ENCODE measurements at places on chromosomes 13 and 19.

DNA sequence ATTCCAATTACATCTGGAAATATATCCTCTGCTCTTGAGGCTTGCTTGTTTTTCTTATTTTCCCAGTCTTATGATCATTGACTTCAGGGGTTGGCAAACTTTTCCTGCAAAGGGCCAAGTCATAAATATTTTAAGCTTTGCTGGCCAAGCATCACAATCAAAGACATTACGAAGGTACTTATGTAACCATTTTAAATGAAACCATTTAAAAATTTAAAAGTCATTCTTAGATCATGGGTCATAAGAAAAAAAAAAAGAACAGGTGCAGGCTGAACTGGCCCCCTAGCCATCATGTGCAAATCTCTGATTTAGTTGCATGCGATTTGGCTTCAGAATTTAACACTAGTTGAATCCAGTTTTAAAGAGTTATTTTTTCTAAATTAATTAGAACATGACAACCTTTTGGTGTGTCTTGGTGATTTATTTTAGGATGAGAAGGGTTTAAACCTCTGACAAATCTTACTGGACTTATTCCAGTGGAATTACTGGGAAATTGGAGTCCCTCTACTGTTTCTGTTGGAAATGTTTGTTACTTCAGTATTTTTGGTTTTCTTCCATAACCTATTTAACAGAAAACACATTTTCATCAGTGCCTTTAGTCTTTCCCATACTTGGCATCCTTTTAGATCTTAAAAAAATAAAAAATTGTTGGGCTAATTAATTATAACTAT, 148.1 kb downstream of the NHLRC3 start:
- no peak overlapping the region for H3K27ac ChIP-seq
- H3K27me3 ChIP-seq = peaks cover 4% of the 10 kb centered on the region
- DNase-seq = no peak
- no peaks in the 10 kb centered on the region for H3K4me1 ChIP-seq
- H3K4me3 ChIP-seq = no peak overlapping the region
- H3K36me3 ChIP-seq = no peaks in the 10 kb centered on the region

- no peak overlapping the region for H3K27ac ChIP-seq
- DNase-seq = no peak
- no peak overlapping the region for H3K4me3 ChIP-seq
- no peaks in the 10 kb centered on the region for H3K36me3 ChIP-seq
- H3K27me3 ChIP-seq = peaks cover 7% of the 10 kb centered on the region
These were observed 15.0 kb upstream of the DHRS12 start for GRCh38 chr13:51818781-51819511.

DNA sequence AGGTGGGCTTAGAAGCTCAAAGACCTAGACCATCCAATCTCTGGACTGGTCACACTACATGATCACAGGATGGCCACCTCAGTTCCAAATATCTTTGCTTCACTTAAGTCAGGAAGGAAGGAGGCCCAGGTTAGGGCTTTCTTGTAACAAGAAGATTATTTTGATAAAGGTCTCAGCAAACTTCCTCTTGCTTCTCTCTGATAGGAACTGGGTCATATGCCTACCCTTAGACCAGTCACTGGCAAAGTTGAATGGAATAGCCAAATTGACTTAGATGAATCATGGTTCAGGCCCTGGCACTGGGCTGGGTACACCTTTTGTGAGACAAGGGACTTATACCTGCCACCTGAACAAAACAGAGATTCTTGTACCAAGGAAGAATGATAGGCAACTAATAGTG, 11.0 kb downstream of the FRY start:
- no peak overlapping the region for H3K27ac ChIP-seq
- no peaks in the 10 kb centered on the region for H3K27me3 ChIP-seq
- H3K4me3 ChIP-seq = no peak overlapping the region
- H3K36me3 ChIP-seq = peaks cover 6% of the 10 kb centered on the region
- peaks cover 7% of the 10 kb centered on the region for H3K4me1 ChIP-seq

GRCh38 chr13:100892981-100893380, 218.4 kb upstream of the TMTC4 start:
- no peak for DNase-seq
- no peak overlapping the region for H3K27ac ChIP-seq
- H3K27me3 ChIP-seq = no peaks in the 10 kb centered on the region
- H3K36me3 ChIP-seq = no peaks in the 10 kb centered on the region

DNA sequence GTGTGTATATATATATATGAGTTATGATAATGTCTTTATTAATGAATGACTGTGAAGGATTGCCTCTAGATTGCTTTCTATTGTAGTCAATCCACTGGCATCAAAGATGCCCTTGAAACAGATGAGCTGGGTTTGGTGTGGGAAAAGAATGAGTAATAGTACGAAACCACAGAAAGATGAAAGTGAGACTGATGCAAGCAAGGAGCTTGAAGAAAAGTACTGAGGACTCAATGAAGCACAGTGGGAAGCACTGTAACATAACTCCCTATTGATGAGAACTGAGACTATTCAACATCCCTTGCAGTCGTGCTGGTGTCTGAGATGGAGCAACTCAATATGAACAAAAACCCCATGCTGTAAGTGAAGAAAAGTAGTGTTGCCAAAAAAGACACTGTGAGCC, 1794.2 kb downstream of the SLITRK5 start:
- H3K27me3 ChIP-seq = no peaks in the 10 kb centered on the region
- no peaks in the 10 kb centered on the region for H3K4me1 ChIP-seq
- H3K27ac ChIP-seq = no peak overlapping the region
- no peak for DNase-seq
- H3K36me3 ChIP-seq = no peaks in the 10 kb centered on the region
- no peak overlapping the region for H3K4me3 ChIP-seq

- no peaks in the 10 kb centered on the region for H3K4me1 ChIP-seq
- no peak overlapping the region for H3K4me3 ChIP-seq
- no peak overlapping the region for H3K27ac ChIP-seq
These were observed 162.1 kb upstream of the TMTC4 start for GRCh38 chr13:100836711-100837110.

DNA sequence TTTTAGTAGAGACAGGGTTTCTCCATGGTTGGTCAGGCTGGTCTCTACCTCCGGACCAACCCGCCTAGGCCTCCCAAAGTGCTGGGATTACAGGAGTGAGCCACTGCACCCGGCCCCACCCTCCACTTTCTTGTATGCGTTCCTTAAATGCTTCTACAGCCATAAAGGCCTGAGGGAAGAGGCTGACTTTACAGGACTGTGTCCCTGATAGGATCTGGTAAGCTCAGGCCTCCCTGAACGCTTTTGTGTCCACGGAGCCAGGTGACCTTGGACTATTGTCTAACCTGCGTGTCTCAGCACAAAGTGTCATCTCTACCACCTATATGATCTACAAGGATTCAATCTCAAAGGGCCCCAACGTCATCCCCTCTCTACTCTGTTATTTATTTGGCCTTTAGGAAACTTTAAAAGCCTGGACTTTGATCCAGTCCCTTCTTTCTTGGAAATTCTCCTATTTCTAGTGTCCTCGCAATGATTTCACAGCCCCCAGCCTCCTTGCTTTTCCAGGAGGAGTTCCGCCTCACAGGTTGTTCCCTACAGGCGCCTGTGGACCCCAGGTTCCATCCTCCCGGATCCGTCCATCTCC, 701 bp downstream of the ZNF552 start:
- peak overlapping the region; percentile 95 for H3K27ac ChIP-seq
- H3K4me3 ChIP-seq = peak overlapping the region; percentile 98
- no peak for DNase-seq
- peaks cover 5% of the 10 kb centered on the region for H3K27me3 ChIP-seq
- H3K4me1 ChIP-seq = peaks cover 37% of the 10 kb centered on the region
- H3K36me3 ChIP-seq = peaks cover 7% of the 10 kb centered on the region

DNA sequence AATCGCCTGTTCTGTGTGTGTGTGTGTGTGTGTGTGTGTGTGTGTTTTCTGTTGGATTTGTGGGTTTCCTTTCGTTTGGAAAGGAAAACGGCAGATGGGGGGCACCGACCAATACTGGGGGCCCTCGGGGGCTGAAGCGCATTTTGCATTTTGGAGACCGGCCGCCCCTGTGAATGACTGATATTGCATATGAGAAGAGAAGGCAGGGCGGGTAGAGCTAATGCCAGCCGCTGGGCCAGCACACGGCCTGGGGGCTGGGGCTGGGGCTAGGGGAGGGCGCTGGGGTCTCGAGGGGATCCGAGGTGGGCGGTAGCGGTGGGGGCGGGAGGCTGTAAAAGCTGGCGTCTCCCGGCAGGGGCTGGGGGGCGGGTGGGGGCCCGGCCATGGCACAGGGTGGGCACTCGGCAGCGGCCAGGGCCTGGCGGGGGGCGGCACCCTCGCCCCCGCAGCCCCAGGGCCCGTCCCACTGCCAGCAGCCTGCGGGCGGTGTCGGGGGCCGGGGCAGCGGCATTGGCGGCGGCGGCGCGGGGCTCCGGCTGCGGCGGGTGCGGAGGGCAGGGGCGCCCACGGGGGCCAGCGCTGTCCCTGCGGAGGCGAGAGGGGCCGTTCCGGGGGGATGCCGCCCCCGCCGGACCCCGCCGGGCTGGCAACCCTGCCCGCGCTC, 11.2 kb downstream of the ANO8 start:
- H3K36me3 ChIP-seq = peaks cover 13% of the 10 kb centered on the region
- H3K4me1 ChIP-seq = peaks cover 7% of the 10 kb centered on the region
- no peak overlapping the region for H3K27ac ChIP-seq
- DNase-seq = no peak

DNA sequence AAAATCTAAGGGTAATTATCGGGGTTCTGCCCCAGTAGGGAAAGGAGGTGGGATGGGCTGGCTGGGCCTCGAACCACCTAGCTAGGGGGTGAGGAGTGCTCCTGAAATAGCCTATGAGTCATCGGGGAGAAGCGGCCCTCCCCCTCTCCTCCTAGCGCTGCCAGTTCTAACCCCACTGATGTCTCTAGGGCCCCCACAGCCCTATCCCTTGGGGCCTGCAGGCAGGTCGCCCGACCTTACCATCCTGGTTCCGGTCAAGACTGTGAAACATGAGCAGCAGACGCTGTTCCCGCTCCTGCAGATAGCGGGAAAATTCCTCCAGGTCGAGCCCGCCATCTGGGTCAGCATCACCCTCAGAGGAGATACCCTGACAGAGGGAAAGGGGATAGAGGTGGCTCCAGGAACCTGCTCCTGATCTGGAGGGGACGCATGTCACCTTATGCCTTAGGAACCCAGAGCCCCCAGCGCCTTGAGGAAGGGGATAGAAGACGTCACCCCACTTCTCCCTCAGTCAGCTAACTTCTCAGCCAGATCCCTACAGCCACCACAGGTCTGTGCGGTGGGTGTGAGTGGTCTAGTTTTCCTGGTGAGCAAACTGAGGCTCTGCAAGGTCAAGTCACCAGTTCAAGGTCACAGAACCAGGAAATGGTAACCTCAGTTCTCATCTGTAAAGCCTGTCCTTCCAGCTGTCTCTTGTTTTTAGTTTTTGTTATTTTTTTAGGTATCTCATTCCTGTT, 1.5 kb downstream of the SLC25A23 start:
- H3K27ac ChIP-seq = peak overlapping the region; percentile 64
- H3K27me3 ChIP-seq = peaks cover 10% of the 10 kb centered on the region
- peaks cover 16% of the 10 kb centered on the region for H3K36me3 ChIP-seq
- DNase-seq = no peak
- H3K4me1 ChIP-seq = peaks cover 10% of the 10 kb centered on the region

- H3K36me3 ChIP-seq = peaks cover 15% of the 10 kb centered on the region
- H3K27ac ChIP-seq = peak overlapping the region; percentile 92
- peaks cover 16% of the 10 kb centered on the region for H3K27me3 ChIP-seq
- no peak for DNase-seq
These were observed 35.6 kb downstream of the RASA3 start for GRCh38 chr13:114096811-114097211.

- no peaks in the 10 kb centered on the region for H3K4me1 ChIP-seq
- H3K27ac ChIP-seq = no peak overlapping the region
- H3K4me3 ChIP-seq = no peak overlapping the region
- no peak for DNase-seq
- H3K27me3 ChIP-seq = peaks cover 12% of the 10 kb centered on the region
These were observed 174.3 kb downstream of the PTPRS start for GRCh38 chr19:5166262-5166661.

- no peak for DNase-seq
- no peaks in the 10 kb centered on the region for H3K4me1 ChIP-seq
- H3K27ac ChIP-seq = no peak overlapping the region
- no peaks in the 10 kb centered on the region for H3K36me3 ChIP-seq
These were observed 28.5 kb upstream of the CEACAM20 start for GRCh38 chr19:44557933-44558332.

DNA sequence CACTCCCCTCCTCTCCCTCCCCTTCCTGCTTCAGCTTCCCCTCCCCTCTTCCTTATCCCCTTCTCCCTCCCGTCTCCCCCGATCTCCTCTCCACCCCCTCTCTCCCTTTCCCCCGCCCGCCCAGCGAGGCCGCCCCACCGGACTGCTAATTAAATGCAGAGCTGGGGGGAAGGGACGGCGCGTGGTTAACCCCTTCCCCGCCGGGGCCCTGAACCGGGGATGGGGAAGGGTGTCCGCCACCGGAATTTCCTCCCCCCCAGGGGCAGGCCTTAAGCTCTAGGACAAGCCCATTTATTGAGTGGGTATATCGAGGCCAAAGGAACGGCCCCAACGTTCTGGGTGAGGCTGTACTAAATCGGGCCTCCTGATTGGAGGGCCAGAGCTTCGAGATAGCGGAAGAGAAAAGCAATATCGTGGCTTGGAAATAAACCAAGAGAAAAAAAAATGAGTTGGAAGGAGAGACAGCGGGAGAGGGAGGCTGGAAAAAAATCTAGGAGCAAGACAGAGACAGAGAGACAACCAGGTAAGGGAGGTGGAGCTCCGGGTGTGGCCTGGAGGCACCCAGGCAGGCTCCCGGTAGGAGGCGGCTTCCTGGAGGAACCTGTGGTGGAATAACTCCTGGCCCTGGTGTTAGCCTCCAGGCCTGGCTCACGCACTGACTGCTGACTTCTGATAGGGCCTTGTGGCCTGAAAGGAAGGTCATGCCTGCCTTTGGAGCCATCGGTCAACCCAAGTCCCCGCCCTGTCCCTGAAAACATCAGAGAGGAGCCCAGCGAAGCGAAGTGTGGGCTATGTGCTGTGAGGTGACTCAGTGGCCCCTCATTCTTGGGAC, 11.6 kb upstream of the JUND start:
- peak overlapping the region; percentile 99 for H3K27ac ChIP-seq
- peaks cover 46% of the 10 kb centered on the region for H3K4me1 ChIP-seq
- peaks cover 22% of the 10 kb centered on the region for H3K27me3 ChIP-seq
- no peaks in the 10 kb centered on the region for H3K36me3 ChIP-seq
- DNase-seq = peak; percentile 38
- peak overlapping the region; percentile 85 for H3K4me3 ChIP-seq

- peaks cover 8% of the 10 kb centered on the region for H3K27me3 ChIP-seq
- H3K36me3 ChIP-seq = no peaks in the 10 kb centered on the region
- no peak overlapping the region for H3K27ac ChIP-seq
These were observed 15.6 kb upstream of the CCNE1 start for GRCh38 chr19:29796173-29796573.

GRCh38 chr19:970695-971094, 13.4 kb upstream of the WDR18 start:
- H3K27me3 ChIP-seq = no peaks in the 10 kb centered on the region
- peaks cover 17% of the 10 kb centered on the region for H3K36me3 ChIP-seq
- H3K4me3 ChIP-seq = no peak overlapping the region
- H3K27ac ChIP-seq = peak overlapping the region; percentile 45
- no peak for DNase-seq
- no peaks in the 10 kb centered on the region for H3K4me1 ChIP-seq

GRCh38 chr19:23393121-23393520, 2.1 kb downstream of the ZNF91 start:
- peaks cover 16% of the 10 kb centered on the region for H3K36me3 ChIP-seq
- peaks cover 9% of the 10 kb centered on the region for H3K27me3 ChIP-seq
- peak overlapping the region; percentile 97 for H3K27ac ChIP-seq
- H3K4me1 ChIP-seq = peaks cover 60% of the 10 kb centered on the region
- H3K4me3 ChIP-seq = peak overlapping the region; percentile 95
- no peak for DNase-seq

GRCh38 chr13:51003642-51004041, 94.1 kb downstream of the RNASEH2B start:
- no peaks in the 10 kb centered on the region for H3K4me1 ChIP-seq
- no peak overlapping the region for H3K27ac ChIP-seq
- peaks cover 16% of the 10 kb centered on the region for H3K27me3 ChIP-seq
- H3K4me3 ChIP-seq = no peak overlapping the region
- DNase-seq = no peak
- no peaks in the 10 kb centered on the region for H3K36me3 ChIP-seq
